MCF 10A (cell line): ENCODE measurements at places on chromosomes 1 and 21.

DNA sequence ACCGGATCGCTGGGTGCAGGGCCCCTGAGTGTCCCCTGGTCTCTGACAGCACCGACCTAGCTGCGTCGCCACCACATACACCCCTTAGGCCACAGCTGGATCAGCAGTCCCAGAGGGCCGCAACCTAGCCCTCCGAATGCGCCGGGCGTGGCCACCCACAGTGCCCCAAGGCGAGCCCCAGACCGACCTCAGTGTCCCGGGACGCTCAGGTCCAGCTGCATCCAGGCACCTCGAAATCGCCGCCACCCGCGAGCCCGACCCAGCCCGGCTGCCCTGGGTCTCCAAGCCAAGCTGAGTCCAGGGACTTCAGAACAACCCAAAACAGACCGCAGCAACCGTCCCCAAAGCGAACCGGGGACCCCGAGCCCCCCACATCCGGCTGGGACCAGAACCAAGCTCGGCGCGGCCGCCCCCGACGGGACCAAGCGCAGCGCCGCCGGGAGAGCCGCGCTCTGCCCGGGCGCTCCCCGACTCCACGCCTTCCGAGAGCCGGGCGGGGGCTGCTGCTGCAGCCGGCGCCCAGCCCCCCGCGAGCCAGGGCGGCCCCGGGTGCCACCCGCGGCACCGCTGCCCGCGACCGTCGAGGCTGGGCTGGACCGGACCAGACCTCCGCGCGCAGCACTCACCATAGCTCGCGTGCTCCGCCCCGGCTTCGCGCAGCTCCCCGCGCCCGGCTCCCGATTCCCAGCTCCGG is 54.6 kb upstream of the ECE1 start:
- no peak for DNase-seq

DNA sequence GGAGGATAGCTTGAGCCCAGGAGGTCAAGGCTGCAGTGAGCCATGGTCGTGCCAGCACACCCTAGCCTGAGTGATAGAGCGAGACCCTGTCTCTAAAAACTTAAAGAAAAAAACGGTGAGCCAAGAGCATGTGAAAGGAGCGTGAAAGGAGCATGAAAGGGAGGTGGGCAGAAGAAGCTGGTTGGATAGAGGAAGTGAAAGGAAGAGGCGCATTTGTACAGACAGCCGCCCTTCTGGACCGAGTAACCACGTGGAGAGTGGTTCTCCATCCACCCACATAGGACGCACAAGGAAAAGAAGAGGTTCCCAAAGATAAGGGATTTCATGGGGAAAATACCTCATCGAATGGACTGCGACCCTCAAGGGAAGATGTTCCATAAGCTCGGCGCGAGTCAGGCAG is 60.4 kb upstream of the IFNAR2 start:
- DNase-seq = no peak

DNA sequence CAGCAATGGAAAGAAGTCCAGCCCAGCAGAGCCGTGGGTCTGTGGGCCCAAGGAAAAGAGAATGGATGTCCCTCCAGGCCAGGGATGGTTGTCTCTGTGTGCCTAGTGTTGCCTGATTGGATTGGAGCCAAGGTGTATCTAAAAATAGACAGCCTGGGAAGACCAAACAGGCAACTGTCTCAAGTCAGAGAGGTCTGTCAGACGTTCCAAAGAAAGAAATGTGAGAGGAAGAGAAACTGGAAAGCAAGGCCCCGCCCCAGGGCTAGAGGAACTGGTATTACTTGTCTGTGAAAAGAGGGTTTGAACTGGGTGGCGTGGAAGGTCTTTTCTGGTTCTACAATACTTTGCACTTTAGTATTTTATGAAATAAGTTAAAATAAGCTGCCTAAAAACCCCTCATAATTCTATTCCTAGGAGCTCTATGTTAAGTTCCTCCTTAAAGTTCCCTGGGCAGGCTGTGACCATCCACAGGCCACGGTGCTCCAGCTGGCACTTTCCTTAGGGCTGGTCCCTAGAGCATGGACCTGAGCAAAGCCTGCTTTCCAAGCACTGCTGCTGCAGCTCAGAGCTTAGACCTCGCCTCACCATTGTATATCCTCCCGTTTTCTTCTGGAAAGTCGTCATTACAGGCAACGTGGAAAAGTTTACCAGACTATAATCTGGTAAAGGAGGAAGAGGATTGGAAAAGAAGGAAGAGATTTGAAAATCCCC is 151.6 kb downstream of the DISC1 start:
- peak; percentile 60 for DNase-seq

GRCh38 chr1:5098981-5099385 is 444.6 kb downstream of the AJAP1 start:
- no peak for DNase-seq

GRCh38 chr1:86708920-86709319 is 4.5 kb downstream of the SH3GLB1 start:
- no peak for DNase-seq

GRCh38 chr1:27255136-27255535 is 20.7 kb downstream of the WDTC1 start:
- no peak for DNase-seq

- no peak for DNase-seq
These were observed 10.3 kb downstream of the ZYG11A start for GRCh38 chr1:52852854-52853253.

GRCh38 chr1:1432951-1433803 is 2.3 kb upstream of the VWA1 start:
- no peak for DNase-seq

- DNase-seq = no peak
These were observed 12.4 kb downstream of the PLPP3 start for GRCh38 chr1:56566994-56567393.

GRCh38 chr1:212431644-212432043 is 1.1 kb upstream of the NENF start:
- DNase-seq = no peak

DNA sequence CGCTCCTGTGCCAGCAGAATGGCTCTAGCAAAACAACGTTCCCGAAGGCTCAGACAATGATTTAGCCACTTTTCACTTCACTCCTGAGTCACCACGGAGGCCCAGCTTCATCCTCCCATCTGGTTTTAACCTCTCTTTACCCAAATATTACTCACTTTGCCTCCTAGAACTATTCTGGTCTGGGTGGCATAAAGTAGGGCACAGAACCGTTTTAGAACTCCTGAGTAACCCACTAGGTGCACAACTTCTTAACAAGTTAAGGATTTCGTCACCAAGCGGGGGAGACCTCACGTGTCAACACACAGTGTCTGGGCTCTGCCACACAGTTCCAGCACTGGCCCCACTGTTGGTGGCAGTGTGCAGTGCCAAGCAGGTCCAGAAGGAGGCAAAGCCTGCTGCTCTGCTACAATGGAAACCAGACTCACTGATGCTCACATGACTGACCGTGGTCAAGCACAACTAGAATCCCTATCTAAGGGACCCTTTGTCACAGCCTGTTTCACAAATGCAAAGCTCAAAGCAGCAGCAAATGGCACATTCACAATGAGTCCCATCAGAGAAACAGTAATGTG is 121.7 kb downstream of the SIPA1L2 start:
- DNase-seq = peak; percentile 40
